MV-4-11 (cell line): ENCODE measurements at places on chromosomes 6 and 20.

DNA sequence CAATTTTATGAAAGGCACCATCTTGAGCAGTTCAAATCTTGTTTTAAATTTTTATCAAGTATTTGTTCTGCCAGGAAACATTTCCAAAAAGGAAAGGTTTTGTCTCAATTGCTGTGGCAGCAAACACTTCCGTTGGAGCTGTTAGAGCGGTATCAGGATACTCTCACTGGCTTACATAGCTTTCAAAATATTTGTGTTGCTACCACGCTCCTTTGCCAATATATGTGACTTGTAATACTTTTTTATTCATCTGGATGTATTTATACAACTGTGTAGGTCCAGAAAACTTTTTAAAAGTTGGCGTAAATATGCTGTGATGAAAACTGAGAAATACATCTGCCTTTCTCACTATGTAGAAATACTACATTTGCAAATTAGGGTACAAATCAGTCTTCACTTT lies 37.8 kb upstream of the NHSL1 start:
- no peak for DNase-seq

DNA sequence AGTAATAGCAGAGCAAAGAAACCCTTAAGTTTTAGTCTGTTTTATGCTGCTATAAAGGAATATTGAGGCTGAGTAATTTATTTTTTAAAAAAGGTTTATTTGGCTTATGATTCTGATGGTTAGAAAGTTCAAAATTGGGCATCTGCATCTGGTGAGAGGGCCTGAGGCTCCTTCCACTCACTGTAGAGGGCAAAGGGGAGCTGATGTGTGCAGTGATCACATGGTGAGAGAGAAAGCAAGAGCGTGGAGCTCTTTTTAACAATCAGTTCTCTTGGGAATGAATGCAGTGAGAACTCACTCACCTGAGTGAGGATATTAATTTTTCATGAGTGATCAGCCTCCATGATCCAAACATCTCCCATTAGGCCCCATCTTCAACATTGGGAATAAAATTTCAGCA lies 36.4 kb upstream of the SAMD3 start:
- DNase-seq, result no peak

DNA sequence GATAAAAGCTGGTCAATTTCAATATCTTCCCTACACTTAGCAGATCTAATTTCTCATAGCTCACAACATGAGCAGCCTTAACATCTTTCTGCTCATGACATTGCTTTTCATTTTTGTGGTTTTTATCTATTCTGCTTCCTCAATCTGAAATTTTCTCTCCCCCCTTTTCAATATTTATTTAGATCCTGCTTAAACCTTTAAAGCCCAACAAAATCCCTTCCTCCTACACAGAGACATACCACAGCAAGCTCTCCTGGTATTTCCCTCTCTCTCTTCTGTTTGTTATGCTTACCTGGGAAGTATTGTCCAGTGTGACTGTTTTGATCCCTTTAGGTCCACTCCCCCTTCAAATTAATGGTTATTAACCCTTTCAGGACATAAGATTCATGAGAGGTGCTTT lies 582.5 kb downstream of the RFPL4B start:
- DNase-seq, result no peak

GRCh38 chr6:139542351-139542750 lies 167.9 kb upstream of the CITED2 start:
- no peak for DNase-seq

DNA sequence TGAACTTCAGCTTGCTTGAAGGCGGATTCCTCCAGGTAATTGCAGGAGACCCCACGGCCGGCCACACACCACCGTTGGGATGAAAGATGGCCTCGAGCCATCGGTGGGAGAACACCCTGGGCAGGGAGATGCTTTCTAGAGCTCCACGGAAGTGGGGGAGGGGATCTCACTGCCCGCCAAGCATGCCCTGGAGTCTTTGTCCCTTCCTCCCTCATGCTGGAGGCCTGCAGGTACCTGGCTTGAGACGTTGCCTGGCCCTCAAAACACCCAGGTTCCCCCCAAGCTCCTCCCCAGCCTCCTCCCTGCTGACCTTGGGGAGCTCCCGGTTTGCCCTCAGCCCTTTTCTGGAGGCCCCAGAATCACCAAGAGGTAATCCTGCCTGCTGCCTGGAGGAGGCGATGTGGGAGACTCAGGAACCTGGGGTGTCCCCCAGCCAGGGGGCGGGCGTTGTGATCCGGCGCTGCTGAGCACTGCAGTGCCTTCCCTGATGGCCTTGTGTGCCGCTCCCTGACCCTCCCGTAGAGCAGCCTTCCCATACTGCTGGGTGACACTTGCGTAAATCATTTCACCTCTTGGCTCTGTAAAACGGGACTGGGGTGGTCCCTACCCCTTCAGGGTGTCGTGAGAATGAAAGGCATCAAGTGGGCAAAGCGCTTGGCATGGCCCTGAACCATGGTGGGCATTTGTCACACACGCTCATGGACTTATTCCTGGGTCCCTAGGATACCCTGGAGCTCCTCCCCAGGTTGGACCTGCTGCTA lies 91.4 kb downstream of the CEBPB start:
- no peak for DNase-seq
